ENCODE measurements at places on chromosomes 3 and 15.

- DNase-seq = no peak
These were observed 39.1 kb downstream of the SCN5A start for GRCh38 chr3:38610436-38610835.

GRCh38 chr3:78494851-78495250, 1272.9 kb downstream of the ROBO1 start:
- DNase-seq = no peak

DNA sequence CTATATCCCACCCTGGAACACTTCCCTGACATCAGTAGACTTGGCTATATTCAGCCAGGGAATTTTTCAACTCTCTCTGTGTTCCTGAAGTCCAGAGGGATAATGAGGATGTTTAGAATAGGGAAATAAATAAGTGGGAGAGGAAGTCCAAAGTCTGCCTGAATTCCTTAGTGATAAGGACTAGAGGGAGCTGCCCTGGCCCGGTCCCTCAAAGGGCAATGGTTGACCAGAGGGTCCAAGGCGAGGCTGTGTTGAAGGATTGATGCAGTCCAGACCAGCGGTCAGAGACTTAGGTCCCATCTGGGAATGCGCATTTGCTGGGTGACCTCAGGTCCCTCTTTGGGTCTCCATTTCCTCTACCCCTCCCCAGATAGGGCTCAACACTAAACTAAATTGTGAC, 7.9 kb downstream of the VIPR1 start:
- DNase-seq = no peak

GRCh38 chr3:130537673-130538304, 20.8 kb downstream of the COL6A6 start:
- no peak for DNase-seq

- DNase-seq = no peak
These were observed 127.7 kb upstream of the IQSEC1 start for GRCh38 chr3:13200946-13201345.

DNA sequence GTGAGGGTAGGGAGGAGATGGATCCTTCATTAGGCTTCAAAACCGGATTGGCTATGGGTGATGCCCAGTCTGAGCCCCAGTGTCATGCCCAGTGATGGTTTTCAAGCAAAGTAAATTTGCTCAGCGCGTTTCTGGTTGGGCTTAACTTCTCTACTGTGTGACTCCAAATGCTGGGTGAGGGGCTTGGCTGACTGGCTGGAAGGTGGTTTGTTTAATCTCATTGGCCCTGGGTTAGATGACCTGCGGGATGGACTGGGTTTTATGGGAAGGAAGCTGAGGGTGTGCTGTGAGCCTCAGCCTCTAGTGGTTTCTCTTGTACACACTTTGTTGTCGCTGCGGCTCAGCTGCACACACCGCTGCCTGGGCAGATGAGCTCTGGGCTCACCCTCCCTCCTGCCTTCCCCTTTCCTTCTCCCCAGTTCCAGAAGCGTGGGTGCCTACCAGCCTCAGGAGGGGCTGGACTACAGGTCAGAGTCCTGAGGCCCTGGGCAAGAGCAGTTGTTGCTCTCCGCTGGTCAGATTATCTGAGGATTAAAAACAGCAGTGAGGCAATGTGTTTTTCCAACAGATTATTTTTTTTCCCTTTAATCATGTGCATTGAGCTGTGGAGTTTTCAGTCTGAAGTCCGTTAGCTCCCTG, 18.6 kb downstream of the PDIA5 start:
- no peak for DNase-seq

DNA sequence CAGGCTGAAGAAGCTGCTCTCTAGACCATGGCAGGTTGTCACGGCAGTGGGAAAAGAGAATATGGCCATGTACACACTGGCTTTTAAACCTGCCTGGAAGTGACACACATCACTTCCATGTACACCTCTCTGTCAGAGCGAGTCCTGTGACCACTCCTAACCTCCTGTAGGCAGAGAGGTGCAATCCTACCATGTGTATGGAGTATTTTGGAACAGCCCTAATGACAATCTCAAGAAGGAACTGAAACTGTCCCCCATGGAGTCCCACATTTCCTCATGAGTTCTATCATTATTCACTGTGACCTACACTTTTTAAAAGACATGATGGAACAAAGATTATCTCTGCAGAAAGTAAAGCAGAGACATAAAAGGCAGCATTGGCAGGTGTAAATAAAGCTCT, 153.4 kb upstream of the PFN2 start:
- peak; percentile 41 for DNase-seq

DNA sequence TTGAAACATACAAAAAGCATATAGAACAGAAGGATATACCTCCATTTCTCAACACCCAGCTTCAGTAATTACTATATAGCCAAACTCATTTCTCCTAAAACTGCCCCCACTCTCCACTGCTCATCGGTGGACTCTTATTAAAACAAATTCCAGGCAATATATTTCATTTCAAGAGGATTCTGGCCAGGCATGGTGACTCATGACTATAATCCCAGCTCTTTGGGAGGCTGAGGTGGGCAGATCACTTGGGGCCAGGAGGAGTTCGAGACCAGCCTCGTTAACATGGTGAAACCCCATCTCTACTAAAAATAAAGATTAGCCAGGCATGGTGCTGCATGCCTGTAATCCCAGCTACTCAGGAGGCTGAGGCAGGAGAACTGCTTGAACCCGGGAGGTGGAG, 40.9 kb downstream of the SNX4 start:
- DNase-seq = no peak

GRCh38 chr15:68910341-68910740, 20.0 kb upstream of the SPESP1 start:
- no peak for DNase-seq

GRCh38 chr3:113829576-113830354, 8.8 kb upstream of the GRAMD1C start:
- no peak for DNase-seq

- no peak for DNase-seq
These were observed 150.1 kb upstream of the CCDC54 start for GRCh38 chr3:107227091-107227490.

DNA sequence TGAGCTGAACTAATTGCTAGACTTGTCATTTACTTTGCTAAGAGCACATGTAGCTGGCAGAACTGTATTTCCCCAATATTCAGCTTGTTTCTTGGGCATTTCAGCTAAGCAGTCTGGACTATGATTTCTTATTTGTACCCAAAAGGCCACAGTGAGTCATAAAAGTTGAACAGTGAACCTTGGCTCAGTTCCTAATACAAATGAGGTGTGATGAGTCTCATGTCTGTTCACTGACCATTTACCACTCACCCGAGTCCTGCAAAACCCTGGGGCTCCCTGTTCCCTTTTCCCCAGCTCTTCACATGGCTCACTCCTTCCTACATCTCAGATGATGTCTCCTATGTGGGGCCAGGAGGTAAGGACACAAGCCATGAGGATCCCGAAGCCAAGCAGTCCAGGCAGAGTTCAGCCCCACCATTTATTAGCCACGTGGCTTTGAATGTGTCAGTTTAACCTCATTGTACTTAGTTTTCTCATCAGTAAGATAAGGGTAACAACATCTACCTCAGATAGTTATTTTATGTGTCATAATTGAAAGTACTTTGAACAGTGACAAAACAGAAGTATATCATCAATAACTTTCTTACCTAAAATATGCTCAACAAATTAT, 239.3 kb downstream of the IL5RA start:
- DNase-seq = no peak

GRCh38 chr3:36827133-36827532, 62.8 kb upstream of the DCLK3 start:
- no peak for DNase-seq

GRCh38 chr3:72550582-72551262, 297.5 kb downstream of the SHQ1 start:
- DNase-seq = no peak

- DNase-seq = no peak
These were observed 1.6 kb downstream of the ANKRD63 start for GRCh38 chr15:40281057-40281800.

DNA sequence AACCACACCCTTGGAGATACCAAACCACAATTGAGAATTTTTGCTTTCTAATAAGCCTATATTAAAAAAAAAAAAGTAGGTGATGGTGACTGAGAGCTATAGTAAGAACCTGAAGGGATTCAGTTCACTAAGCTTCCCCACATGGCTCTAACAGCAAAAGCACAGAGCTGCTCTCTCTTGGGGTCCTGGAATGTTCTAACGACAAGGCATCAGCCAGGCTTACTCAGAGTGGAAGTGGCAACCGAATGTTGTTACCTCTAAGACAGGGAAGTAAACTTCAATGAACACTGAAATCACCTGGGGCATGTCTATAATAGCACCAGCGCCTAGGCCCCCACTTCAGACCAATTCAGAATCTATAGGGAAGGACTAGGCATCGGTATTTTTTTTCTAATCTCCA, 397.7 kb downstream of the MAGI1 start:
- DNase-seq = no peak

DNA sequence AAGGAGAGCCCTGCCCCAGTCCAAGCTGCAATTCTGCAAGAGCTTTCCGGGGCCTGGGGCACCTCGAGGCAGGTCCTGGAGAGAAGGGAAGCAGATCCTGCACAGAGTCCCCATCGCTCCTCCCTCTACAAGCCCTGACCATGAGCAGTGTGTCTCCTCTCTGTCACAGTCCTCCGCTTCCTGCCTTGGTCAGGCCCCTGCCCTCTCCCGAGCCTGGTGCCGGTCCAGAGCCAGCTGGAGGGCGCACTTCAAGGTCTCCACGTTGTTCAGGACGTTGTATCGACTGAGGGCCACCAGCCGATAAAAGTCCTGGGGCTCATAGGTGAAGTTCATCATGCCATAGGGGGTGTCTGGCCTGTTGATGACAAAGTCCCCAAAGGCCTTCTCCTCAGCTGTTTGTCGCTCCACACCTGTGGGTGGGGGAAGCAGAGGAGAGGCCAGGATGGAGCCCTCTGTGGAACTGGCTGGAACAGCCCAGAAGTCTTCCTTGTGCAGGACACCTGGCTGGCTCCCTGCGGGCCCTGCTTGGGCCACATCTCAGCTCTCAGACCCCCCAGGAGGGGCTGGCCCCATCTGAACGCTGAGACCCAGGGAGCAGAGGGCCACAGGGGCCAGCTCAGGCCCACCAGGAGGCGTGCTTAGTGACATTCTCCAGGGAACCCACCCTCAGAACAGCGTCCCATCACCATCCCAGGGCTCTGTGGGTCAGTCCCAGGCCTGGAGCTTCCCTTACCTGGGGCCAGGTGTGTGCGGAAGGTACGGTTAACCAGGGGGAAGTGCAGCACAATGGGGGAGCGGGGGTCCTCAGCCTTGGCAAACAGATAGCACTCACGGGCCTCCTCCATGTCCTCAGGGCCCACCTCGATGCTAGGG, 14.4 kb downstream of the PLA2G4F start:
- DNase-seq = no peak

DNA sequence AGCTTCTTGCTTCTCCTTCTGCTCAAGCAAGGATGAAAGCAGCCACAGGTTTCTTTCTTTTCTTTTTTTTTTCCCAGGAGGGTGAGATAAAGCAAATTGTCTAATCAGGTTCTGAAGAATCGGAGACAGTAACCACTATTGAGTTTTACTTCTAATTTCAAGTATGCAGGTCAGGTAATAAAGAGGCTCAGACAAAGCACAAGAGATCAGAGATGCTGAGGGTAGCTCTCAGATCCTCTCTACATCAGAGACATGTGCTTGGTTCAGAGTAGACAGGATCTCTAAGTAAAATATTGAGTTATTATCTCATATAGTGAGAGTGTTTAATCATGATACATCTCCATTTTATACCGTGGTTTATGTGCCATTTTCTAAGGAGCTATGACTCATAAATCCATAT, 168.5 kb downstream of the NFKBIZ start:
- no peak for DNase-seq

DNA sequence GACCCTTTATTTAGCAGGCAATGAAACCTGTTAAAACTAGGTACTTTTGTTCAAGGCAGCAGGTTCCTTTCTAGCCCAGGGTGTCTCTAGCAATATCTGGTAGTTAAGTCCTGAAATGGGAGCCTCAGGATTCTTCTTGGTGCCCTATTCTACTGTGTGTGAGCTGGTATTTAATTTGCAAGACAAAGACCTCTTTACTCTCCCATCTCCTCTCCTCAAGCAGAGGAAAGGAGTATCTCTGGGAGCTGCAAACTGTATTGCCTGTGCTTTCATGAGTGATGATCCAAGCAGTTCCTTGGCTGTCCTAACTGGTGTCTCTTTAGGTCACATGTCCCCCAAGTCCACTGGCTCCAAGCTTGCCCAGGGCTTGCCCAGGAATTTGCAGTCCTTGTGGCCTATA, 188.2 kb downstream of the SI start:
- no peak for DNase-seq

- no peak for DNase-seq
These were observed 335.9 kb upstream of the SLCO3A1 start for GRCh38 chr15:91517491-91518200.

DNA sequence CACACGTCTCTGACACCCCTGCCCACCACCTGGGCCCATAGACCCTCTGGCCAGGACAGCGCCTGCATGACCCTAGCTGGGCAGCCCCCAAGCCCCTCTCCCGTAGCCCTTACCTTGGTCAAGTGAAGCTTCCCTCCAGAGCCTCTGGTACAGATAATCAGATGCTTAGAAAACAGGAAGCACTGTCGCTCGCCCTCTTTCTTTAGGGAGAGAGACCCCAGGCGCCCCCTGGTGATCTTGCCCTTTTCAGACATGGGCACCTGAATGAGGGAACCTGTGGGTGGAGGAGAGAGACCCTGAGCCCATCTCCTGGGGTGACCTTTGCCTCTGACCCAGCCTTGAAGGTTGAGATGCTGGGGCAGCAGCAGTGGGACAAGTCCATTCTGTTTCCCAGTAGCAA, 65.4 kb downstream of the RASGRF1 start:
- no peak for DNase-seq

DNA sequence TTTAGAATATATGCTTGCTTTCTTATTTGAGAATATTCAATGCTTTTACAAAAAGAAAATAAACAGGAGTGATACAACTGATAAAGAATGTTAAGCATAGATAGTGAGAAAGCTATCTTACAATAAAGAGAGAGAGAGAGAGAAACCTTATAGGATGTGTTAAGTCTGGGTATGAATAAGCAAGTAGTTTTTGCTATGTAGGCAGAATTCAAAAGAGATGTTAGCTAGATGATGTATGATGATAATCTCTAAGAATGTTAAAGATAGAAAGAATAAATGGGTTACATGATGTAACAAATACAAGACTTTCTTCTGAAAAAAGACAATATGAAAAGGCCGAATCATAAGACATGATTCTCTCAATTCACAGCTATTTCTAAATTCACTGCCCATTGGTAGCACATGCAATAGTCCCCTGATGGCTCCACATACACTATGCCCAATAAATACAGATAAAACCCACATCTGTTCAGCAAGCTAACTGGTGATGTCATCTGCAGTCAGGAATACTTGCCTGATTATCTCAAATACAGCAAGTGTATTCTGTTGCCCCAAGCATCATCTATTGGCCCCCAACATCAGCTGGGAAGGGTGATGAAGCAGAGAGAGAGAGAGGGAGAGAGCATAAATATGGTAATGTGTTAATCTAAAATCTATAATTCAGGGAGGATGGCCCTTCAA, 169.2 kb upstream of the LYSMD4 start:
- no peak for DNase-seq

DNA sequence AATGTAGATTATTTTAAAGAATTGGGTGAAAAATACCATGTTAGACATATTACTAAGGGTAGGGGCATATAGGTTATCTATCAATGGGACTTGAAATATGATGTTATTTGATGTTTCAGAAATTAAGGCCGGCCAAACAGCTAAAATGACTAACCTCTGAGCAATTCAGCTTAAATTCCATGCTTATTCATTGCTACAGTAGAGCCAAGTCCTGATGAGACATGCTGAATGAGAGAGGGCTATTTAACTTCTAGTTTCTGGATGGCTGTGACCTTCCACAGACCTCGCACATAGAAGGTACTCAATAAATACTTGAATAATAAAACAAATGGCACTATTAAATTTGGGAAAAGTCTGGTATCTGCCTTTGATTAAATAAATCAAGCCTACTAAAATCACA, 175.6 kb upstream of the WNT5A start:
- DNase-seq = no peak
